ENCODE measurements at places on chromosomes 4 and X.

DNA sequence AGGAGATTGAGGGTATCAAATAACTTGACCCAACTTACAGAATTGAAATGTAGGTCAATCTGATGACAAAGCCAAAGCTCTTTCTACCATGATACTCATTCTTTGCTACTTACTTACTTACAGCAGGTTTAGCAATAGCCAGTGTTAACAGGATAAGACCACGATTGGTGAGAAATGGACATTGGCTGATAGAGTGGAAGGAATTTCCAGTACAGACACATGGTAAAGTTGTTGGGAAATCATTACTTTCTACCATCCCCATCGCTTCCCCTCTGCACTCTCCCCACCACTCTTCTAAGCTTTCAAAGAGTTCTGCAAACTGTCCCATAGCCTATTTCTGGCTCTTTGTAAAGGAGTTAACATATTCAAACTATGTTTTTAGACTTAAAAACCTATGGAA is 119.7 kb downstream of the CHRNA9 start:
- no peak for DNase-seq

DNA sequence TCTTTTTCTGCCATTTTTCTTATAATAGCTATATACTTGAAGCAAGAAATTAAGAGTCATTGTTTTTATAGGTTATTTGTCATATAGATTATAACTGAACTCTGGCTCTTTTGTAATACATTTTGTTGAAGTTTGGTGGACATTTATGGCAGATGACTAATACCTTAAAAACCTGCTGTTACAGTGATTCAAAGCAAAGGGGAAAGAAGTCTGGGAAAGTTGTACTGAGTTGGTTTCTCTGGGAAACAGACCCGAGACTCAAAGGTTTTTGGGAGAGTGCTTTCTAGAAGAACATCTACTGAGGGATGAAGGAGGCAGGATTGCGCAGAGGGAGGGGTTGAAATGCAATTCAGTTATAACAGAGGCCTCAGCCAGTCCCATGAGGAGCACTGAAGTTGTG is 35.9 kb downstream of the NAP1L5 start:
- DNase-seq, result no peak

- DNase-seq, result no peak
Measured at GRCh38 chr4:24559889-24560288, 24.5 kb downstream of the DHX15 start.

DNA sequence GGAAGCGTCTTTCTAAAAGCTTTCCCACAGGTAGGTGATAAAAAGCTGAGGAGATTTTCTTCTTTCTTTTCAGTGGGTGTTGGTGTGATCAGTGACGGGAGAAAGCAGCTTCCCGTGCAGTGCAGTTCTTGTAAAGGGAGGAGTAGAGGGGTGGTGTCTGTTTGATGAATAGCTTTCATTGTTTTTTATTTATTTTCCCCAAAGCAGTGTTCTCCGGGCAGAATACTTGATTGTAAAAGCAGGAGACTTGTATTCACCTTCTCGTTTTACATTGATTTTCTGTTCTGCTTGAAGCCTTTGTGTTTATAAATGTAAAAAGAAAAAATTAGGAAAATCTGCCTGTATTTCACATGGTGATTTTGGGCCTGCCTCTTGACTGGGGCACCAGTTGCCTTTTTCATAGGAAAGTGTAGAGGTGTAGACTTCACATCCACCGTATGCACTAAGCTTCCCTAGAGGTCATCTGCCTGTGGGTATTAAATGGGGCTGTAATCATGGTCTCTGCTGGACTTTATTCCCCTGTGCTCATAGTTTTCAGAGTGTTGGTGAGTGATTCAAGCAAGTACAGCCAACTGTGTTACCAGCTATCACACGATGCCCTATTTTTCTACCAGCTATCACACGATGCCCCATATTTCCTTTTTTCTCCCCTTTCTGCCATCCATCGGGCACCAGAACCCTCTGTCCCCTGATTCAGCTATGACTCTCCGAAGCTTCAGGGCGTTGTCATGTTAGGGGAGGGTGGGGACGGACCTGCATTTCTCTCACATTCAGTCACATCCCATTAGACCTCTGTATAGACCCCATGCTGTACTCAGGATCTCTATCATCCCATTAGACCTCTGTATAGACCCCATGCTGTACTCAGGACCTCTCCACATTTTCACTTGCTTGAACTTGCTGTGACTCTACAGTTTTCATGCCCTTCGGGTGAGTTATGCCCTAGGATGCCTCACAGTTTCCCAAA is 526.5 kb downstream of the TRIML1 start:
- no peak for DNase-seq

DNA sequence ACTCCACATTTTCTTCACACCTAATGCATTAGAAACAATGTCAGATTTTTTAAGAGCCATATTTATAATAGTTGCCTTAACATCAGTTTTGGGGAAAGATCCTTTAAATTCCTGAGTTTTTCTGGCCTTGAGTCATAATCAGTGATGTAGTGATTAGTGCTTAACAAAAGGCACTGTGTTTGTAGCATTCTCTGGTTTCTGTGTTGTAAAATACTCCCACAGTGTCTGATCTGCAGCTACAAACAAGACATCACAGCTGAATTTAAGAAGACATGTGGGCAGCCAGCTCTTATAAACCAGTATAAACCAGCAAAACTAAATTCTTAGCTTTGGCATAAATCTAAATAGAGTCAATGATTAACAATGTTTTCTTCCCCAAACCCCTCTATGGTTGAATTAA is 233.8 kb downstream of the FSTL5 start:
- DNase-seq, result no peak

DNA sequence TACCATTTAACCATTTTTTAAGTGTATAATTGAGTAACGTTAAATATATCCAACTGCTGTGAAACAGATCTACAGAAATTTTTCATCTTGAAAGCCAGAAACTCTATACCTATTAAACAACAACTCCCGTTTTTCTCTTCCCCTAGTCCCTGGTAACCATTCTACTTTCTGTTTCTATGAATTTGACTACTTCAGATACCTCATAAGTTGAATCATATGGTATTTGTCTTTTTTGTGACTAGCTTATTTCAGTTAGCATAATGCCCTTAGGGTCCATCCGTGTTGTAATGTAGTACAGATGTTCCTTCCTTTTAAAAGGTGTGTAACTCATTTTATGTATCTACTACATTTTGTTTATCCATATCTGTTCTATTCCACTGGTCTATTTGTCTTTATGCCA is 48.7 kb downstream of the STAG2 start:
- DNase-seq, result no peak

- DNase-seq, result peak; percentile 82
Measured at GRCh38 chrX:65821721-65822496, 154.5 kb downstream of the MSN start.

DNA sequence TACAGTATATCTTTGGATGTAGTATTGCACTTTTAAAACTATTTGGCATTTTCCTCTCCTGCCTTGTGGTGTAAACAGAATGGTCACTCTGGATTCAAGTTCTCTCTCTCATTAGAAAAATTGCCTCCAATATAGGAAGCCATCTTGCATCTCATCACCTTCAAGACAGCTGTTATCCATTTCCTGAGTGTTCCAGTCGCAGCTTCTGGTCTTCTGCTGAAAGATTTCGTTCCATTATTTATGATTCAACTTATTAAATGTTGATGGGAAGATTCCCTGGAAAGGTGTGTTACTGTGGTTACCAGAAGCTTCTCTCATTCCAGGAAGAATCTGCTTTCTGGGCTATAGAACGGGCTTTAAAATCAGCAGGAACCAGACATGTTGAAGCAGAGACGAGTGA is 568.3 kb upstream of the SLIT2 start:
- DNase-seq, result no peak

DNA sequence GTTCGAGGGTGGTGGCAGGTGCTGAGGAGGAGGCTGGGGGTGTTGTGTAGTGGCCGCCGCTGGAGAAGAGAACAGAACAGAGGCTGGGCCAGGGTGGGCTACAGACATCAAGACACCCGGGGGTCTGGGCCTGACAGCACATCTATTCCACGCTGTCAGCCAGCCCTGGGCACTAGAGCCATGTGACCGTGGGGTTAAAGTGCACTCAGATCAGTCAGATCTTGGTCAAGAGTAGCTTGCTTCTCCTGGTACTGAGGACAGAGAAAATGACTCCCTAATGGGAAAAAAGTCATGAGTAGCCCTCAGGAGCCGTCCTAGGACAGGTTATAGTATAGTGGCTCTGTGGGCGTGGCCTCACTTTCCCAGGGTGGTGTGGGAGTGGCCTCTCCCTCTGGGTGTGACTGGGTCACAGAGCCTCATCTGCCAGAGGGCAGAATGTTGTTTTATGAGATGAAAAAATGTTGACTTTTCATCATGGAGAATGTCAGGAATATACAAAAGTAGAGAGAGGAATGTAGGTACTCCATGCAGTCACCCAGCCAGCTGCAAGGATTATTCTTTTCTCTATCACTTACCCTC is 19.4 kb downstream of the TRMT44 start:
- no peak for DNase-seq

DNA sequence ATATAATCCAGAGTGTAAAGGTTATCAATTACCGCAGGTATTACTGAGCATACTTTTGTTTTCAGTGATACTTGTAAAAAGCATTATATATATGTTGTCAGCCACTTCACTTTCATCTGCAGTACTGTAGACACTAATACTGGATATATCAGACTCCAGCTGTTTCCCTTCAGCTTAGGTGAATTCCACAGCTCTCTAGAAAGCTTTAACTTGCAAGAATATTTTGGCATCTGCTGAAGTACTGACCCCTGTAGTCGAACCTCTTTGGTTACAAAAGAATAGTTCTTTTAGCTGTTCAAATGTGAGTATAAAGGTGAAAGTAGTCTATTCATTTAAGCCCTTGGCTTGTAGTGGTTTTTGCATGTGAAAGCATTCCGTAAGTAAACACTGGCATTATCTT is 1222.7 kb upstream of the TENM3 start:
- DNase-seq, result no peak

GRCh38 chr4:147640331-147640730 is 23.1 kb downstream of the TMEM184C start:
- DNase-seq, result no peak

DNA sequence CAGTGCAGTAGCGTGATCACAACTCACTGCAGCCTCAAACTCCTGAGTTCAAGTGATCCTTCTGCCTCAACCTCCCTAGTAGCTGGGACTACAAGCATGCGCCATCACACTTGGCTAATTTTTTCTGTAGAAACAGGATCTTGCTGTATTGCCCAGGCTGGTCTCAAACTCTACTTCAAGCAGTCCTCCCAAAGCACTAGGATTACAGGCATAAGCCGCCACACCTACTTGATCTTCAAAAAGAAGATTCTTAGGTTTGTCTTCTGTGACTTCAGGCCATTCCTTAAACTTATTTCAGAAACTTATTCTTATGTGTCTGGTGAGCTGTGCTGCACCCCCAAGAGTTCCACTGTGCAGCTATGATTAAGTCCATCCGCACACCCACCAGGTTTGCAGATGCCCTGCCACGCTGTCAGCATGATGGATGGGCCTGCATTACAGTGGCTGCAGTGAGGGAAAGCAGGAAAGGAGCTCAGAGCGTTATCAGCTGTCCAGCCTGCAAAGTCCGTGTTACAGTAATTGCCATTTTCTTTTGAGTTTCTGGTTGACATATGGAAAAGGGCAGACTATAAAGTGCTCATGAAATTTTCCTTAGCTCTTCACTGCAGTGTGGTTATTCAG is 146.6 kb downstream of the AASDH start:
- DNase-seq, result no peak
